Tibial nerve (tissue), 4 donors: ENCODE measurements at places on chromosomes 5 and 9.

DNA sequence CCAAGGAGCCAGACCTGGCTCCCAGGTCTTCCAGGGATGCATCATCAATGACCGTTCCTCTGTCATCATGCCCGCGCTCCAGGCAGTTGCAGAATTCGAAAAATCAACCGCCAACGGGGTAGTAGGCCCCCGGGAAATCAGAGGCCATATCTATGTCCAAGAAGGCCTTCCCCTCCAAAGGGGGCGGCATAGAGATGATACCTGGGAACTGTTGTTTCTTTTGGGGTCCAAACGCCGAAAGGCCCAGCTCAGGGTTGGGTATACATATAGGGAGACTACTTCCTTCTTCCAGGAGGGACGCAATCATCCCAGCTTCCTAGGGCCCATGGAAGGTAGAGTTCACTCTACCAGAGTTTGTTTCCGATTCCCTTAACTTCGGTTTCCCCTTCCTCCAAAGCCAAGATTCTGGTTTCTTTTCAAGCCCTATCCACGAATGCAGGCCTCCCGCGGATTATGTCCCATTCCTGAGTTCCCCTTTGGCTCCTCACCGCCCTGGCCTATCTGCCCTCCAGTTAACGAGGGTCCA is 754 bp downstream of the DCAF12 start:
- DNase-seq: no peak

DNA sequence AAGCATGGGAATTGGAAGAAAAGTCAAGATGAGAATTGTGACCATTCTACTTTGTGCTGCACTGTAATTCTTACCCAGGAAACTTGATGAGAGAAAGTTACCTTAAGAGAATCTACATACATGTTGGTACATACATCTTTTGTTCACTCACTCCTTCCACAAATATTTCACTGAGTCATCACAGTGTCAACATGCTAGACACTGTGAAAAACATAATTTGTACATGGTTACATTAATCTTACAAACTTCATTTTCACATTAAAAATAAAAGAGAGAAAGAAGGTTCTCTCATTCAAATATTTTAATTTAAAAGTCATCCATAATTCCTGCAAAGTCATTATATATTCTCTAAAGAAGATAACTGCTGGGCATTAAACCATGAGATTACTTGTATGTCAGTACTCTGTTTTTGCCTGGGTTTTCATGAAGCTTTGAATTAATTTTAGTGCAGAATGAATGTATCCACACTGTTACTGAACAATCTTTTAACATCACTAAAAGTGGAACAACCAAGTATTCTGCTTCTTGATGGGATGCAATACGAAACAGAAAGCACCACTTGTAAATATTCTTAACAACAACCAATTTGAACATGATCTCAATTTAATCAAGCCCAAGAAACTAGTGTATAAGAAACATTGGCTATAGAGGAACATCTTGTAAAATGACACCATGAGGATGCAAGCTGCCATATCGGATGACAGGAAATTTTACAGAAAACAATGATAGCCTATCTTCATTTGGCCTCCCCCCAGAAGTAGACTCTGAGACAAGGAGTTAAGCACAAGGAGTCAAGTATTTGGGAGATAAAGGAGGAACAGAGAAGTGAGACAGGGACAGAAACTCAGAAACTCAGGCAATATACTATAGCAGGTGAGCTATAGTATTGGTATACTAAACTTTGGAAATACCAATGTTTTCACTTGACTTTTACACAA is 28.4 kb downstream of the ERP44 start:
- no peak for DNase-seq

- DNase-seq: no peak
These were observed 5.5 kb upstream of the DPM2 start for GRCh38 chr9:127943011-127943662.

- peak; percentile 18 for DNase-seq
These were observed 592.5 kb upstream of the CLINT1 start for GRCh38 chr5:158451203-158451992.

- DNase-seq: no peak
These were observed 90.6 kb downstream of the ZCCHC7 start for GRCh38 chr9:37210737-37211523.

GRCh38 chr5:36796155-36796554 is 80.4 kb upstream of the NIPBL start:
- no peak for DNase-seq

DNA sequence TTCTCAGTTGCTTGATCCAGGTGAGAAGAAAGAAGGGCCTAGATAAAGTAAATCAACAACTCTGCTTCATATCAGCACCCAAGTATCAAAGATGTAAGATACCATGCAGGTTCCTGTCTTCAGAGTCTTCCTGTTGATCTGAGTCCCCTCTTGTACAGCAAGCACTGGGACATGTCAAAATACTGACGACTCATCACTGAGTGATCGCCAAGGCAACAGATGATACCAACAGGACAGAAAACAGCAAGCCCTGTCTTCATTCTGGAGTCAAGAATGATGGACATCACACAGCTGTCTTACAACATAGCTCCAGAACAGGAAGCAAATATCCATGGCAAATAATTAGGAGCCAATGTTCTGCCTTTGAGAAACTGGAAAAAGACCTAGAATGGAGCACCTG is 83.7 kb downstream of the TARS1 start:
- no peak for DNase-seq

DNA sequence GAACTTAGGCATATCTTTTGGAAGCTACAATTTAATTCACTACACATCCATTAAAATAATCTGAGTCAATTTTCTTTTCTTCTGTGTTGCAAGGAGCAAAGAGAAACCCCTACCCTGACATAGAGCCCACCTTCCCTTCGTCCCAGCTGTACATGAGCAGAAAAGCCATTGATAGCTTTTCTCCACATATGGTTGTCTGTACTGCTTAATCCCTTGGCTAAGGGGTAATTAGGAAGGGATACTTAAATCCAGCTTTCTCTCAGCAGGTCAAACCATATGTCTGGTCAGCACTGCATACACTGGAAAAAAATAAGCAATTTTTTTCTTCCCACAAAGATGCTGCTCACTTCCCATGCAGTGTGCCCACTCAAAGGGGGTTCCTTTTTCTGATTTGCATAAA is 94.7 kb upstream of the RAD23B start:
- DNase-seq: no peak

DNA sequence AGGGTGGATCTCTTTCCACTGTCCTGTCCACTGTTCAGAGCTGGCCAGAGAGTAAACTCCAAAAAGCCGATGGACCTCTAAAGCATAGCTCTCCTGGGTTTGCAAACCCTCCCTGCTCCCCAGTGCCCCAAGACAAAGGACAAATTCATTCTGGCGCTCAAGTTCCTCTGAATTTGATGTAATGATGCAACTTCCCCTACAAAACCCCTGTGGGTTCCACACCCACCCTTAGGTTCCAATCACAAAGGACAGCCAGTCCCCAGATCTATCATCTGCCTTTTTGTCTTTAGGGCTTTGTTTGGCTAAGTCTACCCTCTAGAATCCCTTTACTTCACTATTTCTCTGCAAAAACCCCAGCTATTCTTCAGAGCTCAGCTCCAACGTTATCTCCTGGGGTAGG is 57.4 kb upstream of the SLC25A51 start:
- DNase-seq: no peak

- no peak for DNase-seq
These were observed 1.4 kb downstream of the FAM193B start for GRCh38 chr5:177552839-177553455.

GRCh38 chr9:116870566-116870965 is 183.5 kb downstream of the TRIM32 start:
- no peak for DNase-seq

GRCh38 chr9:71820403-71820921 is 52.1 kb upstream of the CEMIP2 start:
- no peak for DNase-seq

DNA sequence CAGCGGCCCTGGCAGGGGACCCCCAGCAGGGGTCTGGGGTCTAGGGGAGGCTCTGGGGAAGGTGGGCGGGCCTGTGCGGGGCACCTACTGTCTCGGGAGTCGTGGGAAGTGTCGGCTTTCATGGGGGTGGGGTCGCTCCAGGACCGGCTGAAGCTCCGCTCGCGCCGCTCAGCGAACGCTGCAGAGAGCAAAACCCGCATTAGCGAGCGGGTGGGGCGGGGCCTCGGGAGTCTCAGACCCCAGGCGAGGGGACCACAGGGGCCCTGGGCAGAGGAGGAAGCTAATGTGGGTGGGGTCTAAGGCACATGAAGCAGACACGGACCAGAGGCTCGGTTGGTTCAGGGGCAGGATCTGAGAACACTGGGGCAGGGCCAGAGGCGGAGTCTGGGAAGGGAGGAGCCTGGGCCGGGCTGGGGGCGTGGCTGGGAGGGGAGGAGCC is 5.5 kb downstream of the NSMF start:
- peak; percentile 64 for DNase-seq

DNA sequence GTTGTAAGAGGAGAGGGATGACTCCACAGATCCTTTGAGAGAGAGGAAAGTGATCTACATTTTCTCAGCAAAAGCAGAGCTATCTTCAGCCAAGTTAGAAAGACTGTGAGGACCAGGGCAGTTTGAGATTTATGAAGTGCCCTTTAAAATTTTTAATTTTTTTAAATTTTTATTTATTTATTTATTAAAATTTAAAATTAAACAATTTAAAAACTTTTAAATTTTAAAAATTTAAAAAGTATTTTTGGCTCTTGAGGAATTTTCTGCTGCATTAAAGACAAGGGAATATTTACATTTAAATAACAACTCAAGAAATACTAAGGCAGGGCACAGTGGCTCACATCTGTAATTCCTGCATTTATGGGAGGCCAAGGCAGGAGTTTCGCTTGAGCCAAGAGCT is 30.4 kb upstream of the OCLN start:
- DNase-seq: no peak

GRCh38 chr5:159206368-159206767 is 3.0 kb downstream of the RNF145 start:
- no peak for DNase-seq

DNA sequence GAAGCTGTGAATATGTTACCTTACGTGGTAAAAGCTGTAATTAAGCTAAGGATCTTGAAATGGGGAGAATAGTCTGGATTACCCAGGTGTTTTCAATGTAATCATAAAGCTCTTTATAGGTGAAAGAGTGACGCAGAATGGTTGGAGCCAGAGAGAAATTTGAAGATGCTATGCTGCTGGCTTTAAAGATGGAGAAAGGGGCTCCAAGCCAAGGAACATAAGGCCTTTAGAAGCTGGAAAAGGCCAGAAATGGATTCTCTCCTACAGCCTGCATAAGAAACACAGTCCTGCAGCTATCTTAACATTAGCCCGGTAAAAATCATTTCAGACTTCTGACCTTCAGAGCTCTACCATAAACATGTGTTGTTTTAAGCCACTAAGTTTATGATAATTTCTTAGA is 243.3 kb upstream of the VLDLR start:
- DNase-seq: no peak

GRCh38 chr5:173035904-173036707 is 20.0 kb upstream of the CREBRF start:
- no peak for DNase-seq

DNA sequence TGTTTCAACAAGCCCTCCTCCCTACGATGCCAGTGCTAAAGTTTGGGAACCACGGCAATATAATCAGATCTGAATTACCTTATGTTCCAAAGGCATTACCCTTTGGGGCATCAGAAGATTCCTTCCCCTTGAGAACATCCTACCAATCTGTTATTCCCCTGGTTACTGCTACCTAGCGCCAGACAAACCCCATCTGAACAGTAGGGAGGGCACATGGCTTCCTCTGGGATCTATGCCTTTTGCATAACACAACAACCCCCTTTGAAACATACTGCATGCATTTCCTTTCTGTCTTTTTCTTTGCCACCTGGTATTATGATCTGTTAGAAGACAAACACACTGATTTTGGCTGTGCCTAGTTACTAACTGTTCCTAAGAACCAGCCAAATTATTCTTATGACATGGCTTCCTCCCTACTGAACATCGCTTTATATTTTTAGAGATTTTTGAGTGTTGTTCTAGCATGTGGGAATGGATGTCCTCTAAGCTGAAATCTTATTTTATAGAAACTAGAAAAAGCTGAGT is 103.9 kb upstream of the DAPK1 start:
- no peak for DNase-seq

- DNase-seq: no peak
These were observed 23.3 kb downstream of the CLTA start for GRCh38 chr9:36213989-36214388.

DNA sequence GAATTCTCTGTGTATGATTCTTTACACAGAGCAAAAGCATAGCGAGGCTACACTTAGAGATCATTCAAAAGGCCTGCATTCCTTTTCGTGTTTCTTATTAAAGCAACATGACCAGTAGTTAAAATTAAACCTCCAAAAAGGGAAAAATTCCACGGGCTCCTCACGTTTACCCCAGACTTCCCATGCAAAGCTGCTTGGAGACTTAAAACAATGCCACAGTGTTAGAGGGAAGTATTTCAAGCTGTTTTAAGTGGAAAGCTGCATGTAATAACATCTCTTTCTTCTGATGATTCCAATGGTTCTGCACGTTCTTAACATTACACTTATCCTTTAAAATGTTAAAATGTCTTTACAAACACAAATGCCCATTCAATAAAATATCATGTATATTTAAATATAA is 405.2 kb downstream of the SEMA5A start:
- DNase-seq: no peak

- no peak for DNase-seq
These were observed 6.3 kb downstream of the RMI1 start for GRCh38 chr9:83986765-83987401.

GRCh38 chr9:35882263-35882848 is 12.2 kb upstream of the OR13J1 start:
- DNase-seq: peak; percentile 76

DNA sequence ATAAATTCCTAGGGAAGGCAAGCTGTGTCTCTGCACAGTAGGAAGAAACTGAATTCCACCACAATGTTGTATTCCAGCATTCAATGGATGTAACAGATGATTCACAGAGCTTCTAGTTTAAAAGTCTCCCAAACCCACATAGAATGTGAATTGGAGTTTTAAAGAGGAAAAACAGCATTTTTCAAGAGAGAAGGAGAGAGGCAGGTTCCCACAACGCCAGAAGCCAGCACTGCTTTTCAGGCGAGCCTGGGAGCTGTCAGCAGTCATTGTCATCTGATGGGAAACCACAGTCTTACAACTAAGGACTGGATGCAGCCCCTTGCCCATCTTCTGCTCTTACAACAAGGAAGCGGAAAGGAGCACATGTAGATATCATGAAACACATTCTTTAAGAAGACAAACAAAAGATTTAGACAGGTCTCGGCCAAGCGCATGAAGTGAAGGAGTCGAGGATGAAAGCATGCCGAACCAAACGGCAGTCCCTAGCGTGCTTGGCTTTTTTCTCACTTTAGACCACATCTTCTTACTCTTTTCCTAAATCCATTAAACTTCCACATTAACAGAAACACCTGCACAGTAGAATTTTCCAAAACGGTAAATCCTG is 638 bp downstream of the DIRAS2 start:
- DNase-seq: no peak

- DNase-seq: peak; percentile 65
These were observed 2.9 kb upstream of the FOXD1 start for GRCh38 chr5:73451224-73452130.

GRCh38 chr9:128642675-128643245 is 13.9 kb downstream of the DYNC2I2 start:
- DNase-seq: no peak

DNA sequence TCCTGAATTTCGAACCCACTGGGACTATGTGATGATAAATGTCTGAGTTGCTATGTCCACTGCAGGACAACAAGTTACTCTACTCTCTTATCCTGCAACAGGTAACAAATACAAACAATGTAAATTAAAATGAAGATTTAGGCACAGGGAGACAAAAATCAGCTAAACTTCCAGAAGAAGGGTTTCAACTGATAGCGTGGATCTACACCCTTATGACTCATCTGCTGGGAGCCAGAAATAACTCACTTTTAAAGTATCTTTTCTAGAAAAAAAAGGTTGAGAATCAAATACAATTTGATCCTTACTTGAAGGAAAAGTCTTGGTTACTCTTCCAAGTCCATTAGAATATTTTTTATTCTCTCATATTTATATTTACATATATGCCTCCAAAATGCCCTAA is 21.4 kb downstream of the PJA2 start:
- DNase-seq: no peak
